ENCODE measurements at places on chromosomes 16 and 17.

- no peak for DNase-seq
Measured at GRCh38 chr17:61396586-61397085, 3.0 kb upstream of the TBX2 start.

- DNase-seq = no peak
Measured at GRCh38 chr16:58126451-58126961, 2.7 kb downstream of the CFAP20 start.

DNA sequence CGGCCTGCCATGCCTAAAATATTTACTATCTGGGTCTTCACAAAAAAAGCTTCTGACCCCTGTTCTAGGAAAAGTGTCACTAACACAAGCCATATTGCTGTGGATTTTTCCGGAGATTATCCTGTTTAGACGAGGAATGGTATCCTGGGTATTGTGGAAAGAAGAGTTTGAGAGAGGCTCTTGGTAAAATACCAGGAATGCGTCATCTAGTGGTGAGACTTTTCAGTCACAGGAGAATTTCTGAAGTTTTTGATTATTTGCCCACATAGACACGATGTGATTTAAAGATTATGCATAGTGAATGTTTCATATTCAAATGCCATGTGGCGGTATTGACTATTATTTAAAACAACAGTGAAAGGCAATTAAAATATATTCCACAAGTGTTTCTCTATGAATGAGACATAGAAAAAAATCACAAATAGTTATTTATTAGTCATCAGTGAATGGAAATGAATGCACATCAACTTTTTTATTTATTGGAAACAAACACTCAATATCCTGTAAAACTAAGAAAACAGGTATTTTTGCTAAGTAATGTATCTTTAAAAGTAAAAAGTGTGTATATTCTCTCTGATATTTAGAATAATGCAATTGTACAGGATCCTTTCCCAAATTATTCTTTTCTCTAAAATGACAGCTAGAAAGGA is 7.8 kb downstream of the KRT28 start:
- no peak for DNase-seq

DNA sequence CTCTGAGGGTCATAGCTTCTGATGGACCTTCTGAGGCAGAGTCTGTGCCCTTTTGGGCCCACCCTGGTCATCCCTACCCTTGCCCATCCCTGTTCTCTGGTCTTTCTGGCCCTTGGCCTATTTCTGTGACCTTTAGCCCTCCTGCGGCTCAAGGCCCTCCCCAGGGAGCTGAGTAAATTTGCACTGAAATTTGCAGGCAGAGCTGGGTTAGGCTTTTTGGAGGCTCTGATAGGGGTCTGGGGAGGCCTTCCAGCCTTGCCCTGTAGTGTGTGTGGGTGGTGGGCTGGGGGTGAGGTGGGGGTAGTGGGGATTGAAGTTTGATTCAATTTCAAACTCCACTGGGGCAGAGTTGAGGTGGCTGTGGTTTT is 17.8 kb downstream of the RARA start:
- no peak for DNase-seq

GRCh38 chr16:68590201-68590994 is 51.3 kb downstream of the ZFP90 start:
- DNase-seq = no peak

DNA sequence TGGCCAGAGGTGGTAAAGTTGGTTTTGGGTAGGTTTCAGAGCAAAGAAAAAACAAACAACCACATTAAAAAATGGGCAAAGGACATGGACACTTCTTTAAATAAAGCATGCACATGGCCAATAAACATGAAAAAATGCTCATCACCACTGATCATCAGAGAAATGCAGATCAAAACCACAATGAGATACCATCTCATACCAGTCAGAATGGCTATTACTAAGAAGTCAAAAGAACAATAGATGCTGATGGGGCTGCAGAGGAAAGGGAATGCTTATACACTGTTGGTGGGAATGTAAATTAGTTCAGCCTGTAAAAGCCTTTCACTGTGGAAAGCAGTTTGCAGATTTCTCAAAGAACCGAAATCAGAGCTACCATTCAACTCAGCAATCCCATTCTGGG is 598.4 kb upstream of the SOX9 start:
- DNase-seq = no peak

DNA sequence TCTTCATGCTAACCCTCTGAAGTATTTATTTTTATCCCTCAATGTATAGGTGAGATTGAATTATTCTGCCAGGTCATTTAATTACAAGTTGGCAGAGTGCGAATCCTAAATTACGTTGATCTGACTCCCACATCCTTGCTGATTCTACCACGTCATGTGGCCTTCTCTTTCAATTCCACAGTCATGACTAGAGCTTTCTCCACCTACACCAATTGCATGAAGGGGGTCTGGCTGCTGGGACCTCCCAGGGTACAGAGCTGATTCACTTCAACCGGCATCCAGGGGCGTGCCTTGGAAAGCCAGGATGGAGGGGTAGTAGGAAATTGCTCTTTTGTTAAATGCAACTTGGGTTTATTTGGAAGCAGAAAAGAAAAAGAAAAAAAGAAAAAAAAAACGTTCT is 41.1 kb upstream of the CDH13 start:
- no peak for DNase-seq

- no peak for DNase-seq
Measured at GRCh38 chr16:89178453-89179147, 7.1 kb downstream of the CDH15 start.

GRCh38 chr17:29740017-29740416 is 117.3 kb upstream of the CORO6 start:
- DNase-seq = no peak

GRCh38 chr17:75703591-75703990 is 17.7 kb upstream of the ITGB4 start:
- no peak for DNase-seq

- peak; percentile 18 for DNase-seq
Measured at GRCh38 chr17:30600830-30601494, 123.8 kb downstream of the GOSR1 start.

GRCh38 chr17:78428836-78429617 is 50.6 kb downstream of the PGS1 start:
- no peak for DNase-seq

GRCh38 chr16:66653581-66654350 is 42.8 kb downstream of the CMTM4 start:
- no peak for DNase-seq

DNA sequence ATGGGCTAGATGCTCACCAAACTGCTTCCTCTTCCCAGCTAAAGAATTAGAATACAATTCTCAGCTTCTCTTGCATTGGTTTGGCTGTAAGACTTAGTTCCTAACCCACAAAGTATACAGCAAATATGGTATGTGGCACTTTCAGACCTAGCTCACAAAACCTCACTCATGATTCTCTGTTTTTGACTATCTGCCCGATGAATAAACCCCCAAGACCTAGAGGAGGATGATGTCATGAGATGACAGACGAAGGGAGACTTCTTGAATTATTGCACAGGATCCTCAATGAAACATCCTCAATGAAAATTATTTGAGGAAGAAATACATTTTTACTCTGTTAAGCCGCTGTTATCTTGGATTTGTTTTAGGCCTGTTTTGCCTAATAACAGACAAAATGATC is 14.3 kb downstream of the CNOT1 start:
- no peak for DNase-seq

- no peak for DNase-seq
Measured at GRCh38 chr17:76241691-76242255, 1.5 kb upstream of the RNF157 start.

DNA sequence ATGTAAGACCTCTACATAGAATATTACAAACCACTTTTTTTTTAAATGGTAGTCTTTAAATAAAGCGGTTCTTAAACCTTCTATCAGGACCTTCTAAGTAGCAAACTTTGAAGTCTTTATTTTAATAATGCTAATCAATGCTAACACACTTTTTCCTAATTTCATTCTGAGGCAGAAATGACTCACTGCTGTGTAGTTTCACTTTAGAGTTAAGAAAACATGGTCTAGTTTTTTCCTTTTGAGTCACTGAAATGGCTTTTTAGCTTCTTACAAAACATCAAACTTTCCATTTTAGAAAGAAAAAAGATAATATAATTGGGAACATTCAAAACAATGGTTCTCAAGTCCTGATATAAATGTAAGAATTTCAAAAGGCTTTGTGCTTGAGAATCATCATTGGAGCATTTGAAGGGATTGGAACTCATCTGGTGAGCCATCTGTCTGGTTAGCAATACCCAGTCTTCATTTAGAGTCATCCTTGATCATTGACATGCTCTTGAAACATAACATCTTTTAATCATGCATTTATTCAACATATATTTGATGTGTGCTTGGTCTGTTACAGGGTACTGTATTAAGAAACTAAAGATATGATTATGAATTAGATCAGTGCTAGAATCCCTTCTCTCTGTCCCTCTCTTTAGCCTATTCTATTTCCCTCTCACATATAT is 258.3 kb upstream of the MON1B start:
- DNase-seq = no peak

- no peak for DNase-seq
Measured at GRCh38 chr16:11620243-11621003, 33.7 kb upstream of the LITAF start.

DNA sequence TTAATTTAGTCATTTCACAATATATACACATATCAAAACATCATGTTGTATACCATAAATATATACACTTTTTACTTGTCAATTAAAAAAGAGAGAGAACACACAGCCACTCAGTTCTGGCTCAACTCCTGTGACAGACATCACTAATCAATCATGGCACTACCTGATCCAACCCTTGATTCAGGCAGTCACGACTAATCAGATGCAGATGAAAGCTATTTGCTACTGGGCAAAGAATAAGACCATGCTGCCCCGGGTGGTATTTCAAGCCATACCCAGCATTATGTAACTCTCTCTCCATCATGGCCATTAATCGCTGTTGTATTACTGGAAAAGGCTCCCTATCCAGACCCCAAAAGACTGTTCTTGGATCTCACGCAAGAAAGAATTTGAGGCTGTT is 345.7 kb downstream of the HAPSTR1 start:
- no peak for DNase-seq

- no peak for DNase-seq
Measured at GRCh38 chr17:36132421-36132831, 28.8 kb downstream of the CCL4 start.

GRCh38 chr16:22388101-22388644 is 13.8 kb upstream of the CDR2 start:
- peak; percentile 2 for DNase-seq

DNA sequence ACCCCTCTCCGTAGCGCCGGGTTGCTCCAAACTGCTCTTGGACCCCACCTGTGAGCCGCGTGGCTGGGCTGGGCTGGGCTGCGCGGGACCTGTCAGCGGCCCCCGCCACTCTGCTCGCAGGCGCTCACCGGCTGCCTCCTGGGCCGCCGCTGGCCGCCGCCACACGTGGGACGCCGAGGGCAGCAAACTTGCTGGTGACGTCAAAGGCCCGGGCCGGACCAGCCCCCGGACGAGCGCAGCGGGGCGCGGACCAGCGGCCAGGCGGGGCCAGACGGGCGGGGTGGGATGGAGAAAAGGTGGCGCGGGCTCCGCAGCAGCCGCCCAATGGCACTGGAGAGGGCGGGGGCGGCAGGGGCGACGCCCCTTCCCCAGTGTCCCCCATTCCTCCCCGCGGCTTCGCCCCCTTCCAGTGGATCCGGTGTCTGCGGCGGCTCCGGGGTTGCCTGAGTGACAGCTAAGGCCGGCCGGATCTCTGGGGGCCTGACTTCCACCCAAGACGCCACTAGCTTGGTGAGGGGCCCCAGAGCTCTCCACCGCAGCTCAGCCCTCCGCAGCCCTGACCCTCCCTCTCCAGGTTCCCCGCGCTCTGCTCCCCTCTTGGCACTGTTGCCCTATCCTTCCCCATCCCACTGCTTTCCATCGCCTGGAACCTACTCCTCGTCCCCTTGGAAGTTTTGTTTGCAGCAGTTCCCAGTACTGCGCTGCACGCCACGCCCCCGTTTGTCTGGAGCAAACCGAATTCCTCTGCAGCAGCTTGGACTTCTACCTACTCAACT is at the start of gene HS3ST3A1:
Gene HS3ST3A1, minus strand, starts transcription at position 154 of the 776 bp plus-strand sequence. CDS start 800 bp downstream, outside the sequence.
- DNase-seq = no peak

GRCh38 chr17:78563189-78564145 is 13.7 kb downstream of the DNAH17 start:
- DNase-seq = no peak

- DNase-seq = peak; percentile 40
Measured at GRCh38 chr17:63405741-63406261, 40.3 kb downstream of the CYB561 start.

- peak; percentile 78 for DNase-seq
Measured at GRCh38 chr17:51739245-51739886, 419.1 kb downstream of the CA10 start.

DNA sequence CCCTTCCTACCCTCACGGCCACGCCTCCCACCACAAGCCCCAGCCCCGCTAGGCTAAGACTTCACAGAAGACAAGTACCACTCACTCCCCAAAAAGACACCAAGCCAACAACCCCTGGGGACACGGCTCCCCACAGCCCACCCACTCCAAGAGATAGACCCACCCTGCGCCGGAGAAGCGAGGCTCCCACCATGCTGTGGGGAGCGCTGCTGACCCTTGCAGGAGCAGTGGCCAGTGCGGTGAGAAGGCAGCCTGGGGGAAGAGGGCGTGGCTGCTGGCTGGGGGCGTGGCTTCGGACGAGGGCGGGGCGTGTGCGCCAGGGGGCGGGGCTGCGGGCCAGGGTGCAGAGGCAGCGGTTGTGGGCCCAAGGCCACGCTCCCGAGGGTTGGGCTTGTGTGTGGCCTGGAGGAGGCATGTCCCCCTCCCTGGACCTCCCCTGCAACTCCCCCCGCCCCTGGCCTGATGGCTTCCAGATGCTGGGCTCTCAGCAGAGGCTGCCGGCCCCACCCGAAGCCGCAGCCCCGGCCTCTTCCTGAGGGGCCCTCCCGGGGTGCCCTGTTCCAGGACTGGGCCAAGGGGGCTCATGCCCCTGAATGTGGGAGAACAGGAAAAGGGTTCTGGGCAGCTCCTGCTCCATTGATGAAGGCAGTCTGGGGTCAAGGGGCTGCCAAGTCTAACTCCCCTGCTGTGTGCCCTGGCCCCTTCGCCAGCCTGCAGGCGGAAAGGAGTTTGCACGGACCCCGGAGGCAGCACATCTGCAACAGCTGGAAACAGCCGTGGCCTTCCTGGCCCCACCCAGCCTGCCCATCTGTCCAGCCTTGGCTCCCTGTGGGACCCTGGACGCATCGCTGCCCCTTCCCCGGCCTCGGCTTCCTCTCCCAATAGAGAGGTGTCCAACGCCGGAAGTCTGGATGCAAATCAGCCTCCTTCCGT is 9.1 kb downstream of the TFAP4 start:
- DNase-seq = no peak

GRCh38 chr16:5965321-5965720 is 867.7 kb upstream of the EEF2KMT start:
- no peak for DNase-seq

DNA sequence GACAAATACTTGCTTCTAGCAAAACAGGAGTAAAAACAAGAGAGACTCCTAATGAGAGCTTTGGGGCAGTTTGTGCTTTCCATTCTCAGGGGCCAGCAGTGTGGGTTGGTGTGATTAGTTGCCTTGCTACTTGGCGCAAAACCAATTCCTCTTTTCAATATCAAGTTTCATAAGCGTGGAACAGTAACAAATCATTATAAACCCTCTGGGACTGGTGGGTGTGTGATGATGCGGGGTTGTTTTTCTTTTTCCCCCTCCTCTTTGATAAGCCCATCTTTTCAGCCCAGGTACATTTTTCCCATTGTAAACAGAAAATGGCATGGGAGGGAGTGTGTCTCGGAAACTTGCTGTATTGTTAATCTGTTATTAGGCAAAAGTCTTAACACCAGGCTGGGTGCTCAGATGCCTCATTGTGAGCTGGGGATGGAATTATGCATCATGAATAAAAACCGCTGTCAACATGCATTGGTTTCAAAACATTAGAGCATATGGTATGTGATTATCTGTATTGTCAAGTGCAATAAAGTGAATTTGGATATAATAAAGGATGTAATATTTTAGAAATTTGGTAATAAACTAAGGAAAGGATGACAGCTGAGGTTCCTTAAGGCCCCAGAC is 166.4 kb downstream of the CCDC182 start:
- DNase-seq = no peak

All from NCI-H345 (cell line).